ENCODE measurements at places on chromosomes 2 and 18. TPM values are rescaled to one million over a fixed set of nuclear protein-coding genes. Genes with fewer than 3 reads are reported as not detected.

GRCh38 chr18:33532978-33533377, 45.0 kb upstream of the ASXL3 start:
- no peak for DNase-seq

DNA sequence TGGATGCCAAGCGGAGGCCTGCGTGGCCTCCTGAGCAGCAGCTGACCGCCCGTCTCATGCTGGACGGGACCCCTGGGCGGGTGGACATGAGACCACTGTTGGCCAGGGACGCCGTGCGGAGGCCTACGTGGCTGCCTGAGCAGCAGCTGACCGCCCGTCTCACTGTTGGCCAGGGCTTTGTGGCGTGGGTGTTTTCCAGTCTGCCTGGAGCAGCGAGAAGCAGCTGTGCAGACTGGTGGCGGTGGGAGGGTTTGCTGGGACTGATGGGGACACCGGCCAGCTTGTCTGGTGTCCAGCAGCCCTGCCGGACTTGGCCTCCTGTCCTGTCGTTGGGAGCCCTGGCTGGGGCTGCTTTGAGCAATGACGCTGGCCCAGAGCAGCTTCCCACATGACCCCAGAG, 5.8 kb upstream of the D2HGDH start:
- DNase-seq, result peak; percentile 4

GRCh38 chr18:48608581-48608980, 69.8 kb downstream of the CTIF start:
- peak; percentile 69 for DNase-seq

- no peak for DNase-seq
Observed at GRCh38 chr2:94923196-94923595, 52.0 kb downstream of the TEKT4 start.

DNA sequence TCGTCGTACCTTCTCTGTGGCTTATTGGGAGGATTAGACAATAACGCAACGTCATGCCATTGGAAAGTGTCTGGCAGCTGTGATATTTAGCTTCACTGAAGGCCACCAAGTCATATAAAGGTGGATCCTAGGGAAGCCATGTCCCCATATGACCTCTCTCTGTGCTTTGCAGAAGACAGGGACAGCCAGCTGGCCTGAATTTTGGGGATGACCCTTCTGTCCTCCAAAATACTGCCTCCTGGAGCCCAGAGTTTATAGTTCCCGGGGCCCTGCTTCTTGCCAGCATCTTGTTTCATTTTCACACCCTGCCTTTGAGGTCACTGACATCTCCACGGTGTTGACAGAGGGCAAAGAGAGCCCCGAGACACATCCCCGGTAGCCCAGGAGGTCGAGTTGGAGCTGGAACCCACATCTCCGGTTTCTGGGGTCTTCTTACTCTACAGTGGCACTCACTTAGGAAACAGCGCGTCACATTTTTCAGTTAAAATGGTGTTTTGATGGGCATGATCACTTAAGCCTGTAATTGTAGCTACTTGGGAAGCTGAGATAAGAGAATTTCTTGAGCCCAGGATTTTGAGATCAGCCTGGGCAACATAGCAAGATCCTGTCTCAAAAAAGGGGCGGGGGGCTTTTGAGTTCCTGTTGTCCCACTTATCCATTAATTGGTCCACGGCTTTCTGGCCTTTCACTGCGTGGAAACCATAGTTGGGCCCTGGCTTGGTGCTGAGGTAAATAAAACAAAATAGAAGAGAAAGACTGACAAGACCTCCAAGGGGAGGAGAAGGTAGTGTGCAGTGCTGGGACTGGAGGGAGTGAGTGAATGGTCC, 101.1 kb downstream of the DDX1 start:
- DNase-seq, result no peak

- DNase-seq, result no peak
Observed at GRCh38 chr2:149826471-149827125, 239.0 kb upstream of the MMADHC start.

- no peak for DNase-seq
Observed at GRCh38 chr2:184769023-184769422, 170.7 kb downstream of the ZNF804A start.

DNA sequence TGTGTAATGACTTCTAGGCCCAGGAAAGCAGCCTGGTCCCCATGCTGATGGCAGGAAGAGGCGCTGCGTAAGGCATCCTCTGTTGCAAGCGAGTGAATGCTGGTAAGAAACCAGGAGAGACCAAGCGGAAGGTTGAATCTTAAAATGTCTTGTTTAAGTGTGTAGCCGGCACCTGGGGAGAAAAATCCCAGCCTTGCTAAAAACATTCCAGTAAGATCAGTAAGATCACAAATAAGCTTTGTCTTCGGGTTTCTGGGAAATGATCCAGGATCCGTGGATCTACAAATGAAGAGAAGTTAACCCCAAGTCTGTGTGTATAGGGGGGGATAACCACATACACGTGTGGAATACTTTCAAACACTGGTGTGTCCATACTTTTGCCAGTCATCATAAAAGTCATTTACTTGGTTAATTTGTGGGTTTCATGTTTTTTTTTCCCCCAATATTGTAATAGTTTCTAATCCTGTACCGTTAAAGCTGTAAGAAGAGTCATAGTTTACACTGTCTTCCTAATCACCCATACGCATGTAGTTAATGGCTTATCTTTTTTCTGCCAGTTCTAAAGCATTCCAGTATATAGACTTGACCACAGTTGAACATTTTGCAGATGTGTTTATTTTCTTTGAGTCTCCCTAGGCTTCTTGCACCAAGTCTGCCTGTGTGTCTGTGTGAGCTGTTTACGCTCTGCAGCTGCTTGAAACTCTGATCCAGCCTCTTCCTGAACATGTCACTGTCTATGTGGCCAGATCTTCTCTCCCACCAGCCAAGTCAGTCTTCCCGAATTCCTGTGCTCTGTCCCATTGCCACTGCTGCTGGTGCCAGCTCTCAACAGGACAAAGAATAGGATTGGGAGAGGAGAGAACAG, 135.9 kb upstream of the ARL4C start:
- no peak for DNase-seq

GRCh38 chr2:237616734-237617586, 10.4 kb upstream of the LRRFIP1 start:
- no peak for DNase-seq

DNA sequence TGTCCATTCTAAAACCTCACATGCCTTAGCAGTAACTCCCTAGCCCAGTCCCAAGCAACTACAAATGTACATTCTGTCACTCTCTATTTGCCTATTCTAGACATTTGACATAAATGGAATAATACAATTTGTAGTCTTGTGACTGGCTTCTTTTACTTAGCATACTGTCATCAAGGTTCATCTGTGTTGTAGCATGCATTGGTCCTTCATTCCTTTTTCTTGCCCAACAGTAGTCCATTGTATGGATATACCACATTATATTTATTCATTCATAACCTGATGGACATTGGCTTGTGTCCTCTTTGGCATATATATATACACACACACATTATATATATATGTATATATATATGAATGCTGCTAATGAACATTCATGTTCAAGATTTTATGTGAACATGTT, 2.2 kb upstream of the MFSD2B start:
- no peak for DNase-seq

DNA sequence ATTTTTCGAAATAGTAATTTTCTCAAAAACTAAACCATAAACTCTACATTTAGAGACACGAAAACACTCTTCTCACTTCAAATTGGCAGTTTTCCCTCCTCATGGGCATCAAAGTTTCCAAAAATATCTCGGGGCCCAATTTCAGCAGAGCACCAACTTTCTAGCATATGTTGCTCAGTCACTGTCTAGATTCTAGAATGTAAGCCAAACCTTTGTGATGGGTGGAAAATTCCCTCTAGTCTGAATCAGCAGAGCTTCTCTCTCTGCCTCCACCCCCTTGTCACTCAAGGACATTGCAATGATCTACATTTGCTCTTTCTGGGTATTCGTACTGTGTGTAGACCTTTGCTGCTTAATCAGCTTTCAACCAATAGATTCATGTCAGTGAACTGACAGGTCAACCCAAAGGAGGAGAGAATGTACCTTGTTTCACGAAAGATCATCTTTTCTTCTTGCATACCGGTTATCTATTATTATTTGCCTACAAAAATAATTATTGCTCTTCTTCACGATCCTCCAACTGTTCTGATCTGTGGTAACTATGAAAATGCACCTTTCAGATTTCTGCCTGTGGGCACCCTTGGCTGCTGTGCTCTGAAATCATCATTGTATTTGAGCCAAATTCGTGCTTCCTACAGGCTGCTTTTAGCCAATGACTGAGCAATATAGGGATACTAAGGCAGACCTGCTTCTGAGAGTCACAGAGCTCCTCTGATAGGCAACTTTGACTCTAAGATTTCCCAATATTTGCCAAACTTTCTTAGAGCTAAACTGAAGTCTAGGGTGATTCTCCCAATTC, 38.7 kb upstream of the GLS start:
- peak; percentile 97 for DNase-seq

DNA sequence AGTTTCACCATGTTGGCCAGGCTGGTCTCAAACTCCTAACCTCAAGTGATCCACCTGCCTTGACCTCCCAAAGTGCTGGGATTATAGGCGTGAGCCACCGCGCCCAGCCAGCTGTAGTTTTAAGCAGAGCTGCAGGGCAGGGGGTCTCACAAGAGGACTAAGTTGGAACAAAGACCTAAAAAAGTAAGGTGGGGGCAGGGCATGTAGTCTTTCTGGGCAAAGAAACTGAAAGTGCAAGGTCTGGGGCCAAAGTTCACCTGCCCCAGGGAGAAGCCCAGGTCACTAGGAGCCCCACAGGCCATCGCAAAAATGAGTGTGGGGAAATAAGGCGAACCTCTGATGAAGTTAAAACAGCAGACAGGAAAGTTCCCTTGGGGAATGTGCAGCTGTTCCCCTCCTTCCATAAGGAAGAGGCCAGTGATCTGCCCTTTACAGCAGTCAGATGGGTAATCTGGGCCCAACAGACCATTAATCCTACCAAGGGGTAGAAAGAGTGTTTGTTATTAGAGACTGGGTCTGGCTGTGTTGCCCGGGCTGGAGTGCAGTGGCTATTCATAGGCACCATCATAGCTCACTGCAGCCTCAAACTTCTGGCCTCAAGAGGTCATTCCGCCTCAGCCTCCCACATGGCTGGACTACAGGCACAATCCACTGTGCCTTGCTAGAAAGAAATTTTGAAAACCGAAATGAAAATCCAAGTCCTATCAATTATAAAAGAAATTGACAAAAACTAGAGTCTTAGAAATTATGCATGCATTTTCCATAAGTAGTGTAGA, 2.8 kb downstream of the SCLY start:
- no peak for DNase-seq

- peak; percentile 96 for DNase-seq
Observed at GRCh38 chr2:226800941-226801784, 1.5 kb upstream of the IRS1 start.

GRCh38 chr2:200784215-200784614, 27.5 kb upstream of the BZW1 start:
- no peak for DNase-seq

DNA sequence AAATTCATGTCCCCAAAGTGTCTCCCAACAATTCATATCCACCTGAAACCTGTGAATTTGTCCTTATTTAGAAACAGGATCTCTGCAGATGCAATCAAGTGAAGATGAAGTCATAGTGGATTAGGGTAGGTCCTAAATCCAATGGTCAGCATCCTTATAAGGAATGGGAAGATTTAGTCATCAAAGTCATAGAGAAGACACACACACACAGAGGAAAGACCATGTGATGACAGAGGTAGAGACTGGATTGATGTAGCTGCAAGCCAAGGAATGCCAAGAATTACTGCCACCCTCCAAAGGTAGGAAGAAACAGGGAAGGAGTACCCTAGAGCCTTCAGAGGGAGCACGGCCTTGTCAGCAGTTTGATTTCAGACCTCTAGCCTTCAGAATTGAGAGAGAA, 17.7 kb downstream of the ADD2 start:
- DNase-seq, result peak; percentile 3

DNA sequence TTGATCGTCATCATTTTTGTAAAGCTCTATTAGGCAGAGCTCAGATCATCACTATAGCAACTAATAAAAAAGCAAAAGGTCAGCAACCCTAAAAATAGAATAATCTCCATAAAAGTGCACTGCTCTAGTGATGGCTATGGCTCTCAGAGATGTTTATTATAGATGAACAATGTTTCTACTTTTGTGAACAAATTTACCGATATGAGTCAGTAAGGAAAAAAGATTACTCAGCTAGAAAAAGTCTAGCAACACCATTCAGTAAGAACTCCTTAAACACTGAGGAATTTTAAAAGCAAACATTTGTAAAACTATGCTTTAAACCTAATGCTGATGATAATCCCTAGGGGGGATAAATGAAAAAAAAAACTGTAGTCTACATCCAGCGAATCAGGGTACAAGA, 69.6 kb downstream of the ACVR1C start:
- DNase-seq, result no peak

GRCh38 chr2:15058015-15058720, 425.7 kb downstream of the LRATD1 start:
- DNase-seq, result no peak

DNA sequence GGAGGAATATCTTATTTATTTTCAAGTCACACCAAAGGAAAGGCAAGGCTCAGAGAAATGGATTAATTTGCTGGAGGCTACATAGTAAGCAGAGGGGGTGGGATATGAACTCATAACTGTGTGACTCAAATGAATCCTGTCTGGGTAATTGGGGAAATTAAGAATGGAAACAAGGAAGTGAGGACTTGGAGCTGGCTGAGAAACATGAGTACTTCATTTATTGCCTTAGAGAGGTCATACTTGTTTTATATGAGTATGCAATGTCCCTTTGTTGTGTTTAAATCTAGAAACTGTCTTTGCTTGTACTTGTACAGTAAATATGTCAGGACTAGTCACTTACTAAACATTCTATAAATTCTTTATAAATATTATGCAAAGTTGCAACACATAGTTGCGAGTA, 2166.7 kb upstream of the PIK3C3 start:
- no peak for DNase-seq

- DNase-seq, result no peak
Observed at GRCh38 chr2:214130114-214130513, 280.7 kb upstream of the VWC2L start.

DNA sequence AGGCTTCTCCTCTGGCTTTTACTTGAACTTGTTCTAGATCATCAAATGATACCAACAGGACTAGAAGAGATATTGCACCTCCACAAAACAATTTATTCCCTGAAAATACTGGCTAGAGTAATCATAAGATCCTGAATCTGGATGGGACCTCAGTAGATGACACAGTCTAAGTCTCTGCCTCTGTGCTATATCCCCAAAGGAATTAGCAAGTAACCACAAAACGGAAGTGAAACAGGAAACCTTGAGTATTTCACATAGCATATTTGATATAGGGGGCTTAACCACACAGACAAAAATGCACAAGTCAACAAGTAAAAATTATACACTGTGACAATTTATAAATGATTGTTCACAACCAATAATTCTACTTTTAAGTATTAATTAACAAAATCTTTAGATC, 456.9 kb upstream of the TNP1 start:
- no peak for DNase-seq

RGPD4 gene
- not detected for total RNA-seq

PKDCC gene
- 36.9 TPM for total RNA-seq

ABCG8 gene
- not detected for total RNA-seq

EFR3B gene
- 0.18 TPM for total RNA-seq

DSG2 gene
- total RNA-seq, result not detected

SKOR2 gene
- not detected for total RNA-seq

IL1RN gene
- not detected for total RNA-seq

CREG2 gene
- total RNA-seq, result not detected

WDR33 gene
- total RNA-seq, result 47.6 TPM

DYSF gene
- total RNA-seq, result 0.18 TPM

CCDC148 gene
- total RNA-seq, result 4.1 TPM

Measured in G401 (cell line).